Mesenteric fat pad (tissue), 1 donor: ENCODE measurements at places on chromosomes 12 and 14. TPM values are rescaled to one million over a fixed set of nuclear protein-coding genes. Genes with fewer than 3 reads are reported as not detected.

GRCh38 chr12:110531741-110532333 lies 29.7 kb downstream of the RAD9B start:
- DNase-seq, result no peak

DNA sequence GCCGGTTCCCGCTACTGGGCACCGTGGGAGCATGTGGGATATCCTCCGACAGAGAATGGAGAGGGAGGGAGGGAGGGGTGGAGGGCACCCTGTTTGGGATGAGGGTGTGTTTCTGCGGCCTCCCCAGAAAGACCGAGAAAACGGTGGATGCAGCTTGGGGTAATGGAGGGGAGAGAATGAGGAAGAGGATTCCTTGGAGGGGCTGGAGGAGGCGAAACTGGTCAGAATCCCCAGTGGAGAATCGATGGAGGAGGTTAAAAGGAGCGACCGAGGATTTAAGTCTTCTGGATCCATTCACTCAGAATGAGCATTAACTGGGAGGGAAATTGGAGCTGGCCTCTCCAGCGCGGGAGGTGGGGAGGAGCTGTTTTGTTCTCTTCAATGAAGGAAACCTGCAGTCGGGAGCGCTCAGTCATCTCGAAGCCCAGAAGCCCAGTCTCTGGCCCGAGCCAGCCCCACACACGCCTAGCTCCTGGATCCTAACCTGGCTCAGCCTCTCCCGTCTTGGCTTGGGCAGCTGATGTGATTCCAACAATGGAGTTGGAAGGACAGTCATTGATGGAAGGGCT lies 581 bp downstream of the ARG2 start:
- DNase-seq, result no peak

The ZNF891 gene
- total RNA-seq, result 1.8 TPM

- DNase-seq, result no peak
Measured at GRCh38 chr14:42633504-42634095, 1026.9 kb downstream of the LRFN5 start.

GRCh38 chr12:110102255-110102654 lies 21.9 kb upstream of the IFT81 start:
- DNase-seq, result no peak

The CNTN1 gene
- 1.5 TPM for total RNA-seq

DNA sequence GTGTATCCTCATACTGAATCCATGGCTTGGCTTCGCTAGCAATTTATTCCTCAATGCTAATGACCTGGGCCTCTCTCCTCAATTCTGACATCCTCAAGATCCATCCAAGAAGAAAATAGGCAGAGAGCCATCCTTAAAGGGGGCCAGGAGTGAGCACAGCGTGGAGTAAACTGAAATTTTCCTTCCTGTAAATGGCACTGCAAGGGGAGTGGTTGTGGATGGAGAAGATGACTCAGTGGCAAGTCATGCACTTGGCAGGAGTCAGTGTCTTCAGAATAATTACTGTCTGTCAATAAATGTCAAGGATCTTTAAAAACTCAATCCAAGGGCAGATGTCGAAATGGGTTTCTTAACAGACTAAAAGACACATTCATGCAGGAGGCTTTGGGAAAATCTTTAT lies 88.0 kb upstream of the TMEM132C start:
- DNase-seq, result no peak

GRCh38 chr12:65894624-65895390 lies 70.5 kb downstream of the HMGA2 start:
- DNase-seq, result no peak

GRCh38 chr12:110168732-110169455 lies 44.7 kb downstream of the IFT81 start:
- DNase-seq, result no peak

DNA sequence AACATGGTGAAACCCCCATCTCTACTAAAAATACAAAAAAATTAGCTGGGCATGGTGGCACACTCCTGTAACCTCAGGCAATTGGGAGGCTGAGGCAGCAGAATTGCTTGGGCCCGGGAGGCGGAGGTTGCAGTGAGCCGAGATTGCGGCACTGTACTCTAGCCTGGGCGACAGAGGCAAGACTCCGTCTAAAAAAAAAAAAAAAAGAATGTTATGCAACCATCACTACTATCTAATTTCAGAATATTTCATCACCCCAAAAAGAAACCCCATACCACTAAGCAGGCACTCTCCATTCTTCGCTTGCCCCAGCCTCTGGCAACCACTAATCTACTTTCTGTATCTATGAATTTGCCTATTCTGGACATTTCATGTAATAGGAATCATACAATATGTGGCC lies 68.8 kb upstream of the AMN start:
- DNase-seq, result peak; percentile 59

The REP15 gene
- 2.3 TPM for total RNA-seq

- DNase-seq, result no peak
Measured at GRCh38 chr14:67503331-67503730, 14.8 kb upstream of the TMEM229B start.

DNA sequence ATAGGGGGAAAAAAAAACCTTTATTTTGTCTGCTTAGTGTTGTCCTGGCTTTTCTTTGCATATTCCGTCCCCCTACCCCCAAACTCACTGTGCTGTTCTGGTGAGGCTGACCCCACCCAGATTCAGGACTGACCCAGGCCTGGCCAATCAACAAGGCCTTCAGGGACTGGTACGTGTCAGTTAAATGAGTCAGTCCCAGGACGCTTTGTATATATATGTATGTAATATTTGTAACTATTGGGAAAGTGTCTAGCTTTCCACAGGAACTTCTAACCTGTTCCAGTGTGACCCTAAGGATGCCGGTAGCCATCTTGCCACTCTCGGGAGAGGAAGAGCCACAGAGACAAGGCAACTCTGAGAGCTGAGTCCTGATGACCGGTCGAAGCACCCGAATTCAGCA lies 107.4 kb downstream of the VCPKMT start:
- DNase-seq, result no peak

DNA sequence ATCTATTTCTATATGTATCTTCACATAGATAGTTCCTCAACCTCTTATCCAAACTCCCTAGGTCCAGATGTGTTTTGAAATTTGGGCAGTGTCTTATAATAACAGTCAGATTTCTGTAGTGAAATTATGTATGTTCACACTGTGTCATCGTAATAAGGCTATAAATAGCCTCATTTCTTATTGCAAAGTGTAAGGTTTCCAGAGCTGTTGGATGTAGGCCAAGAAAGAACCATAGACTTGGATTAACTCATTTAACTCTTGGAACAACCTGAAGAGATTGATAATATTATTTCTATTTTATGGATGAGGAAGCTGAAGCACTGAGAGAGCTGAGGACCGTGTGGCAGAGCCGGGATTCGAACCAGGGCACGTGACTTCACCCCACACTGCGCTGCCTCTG lies 49.0 kb upstream of the PIWIL1 start:
- no peak for DNase-seq

DNA sequence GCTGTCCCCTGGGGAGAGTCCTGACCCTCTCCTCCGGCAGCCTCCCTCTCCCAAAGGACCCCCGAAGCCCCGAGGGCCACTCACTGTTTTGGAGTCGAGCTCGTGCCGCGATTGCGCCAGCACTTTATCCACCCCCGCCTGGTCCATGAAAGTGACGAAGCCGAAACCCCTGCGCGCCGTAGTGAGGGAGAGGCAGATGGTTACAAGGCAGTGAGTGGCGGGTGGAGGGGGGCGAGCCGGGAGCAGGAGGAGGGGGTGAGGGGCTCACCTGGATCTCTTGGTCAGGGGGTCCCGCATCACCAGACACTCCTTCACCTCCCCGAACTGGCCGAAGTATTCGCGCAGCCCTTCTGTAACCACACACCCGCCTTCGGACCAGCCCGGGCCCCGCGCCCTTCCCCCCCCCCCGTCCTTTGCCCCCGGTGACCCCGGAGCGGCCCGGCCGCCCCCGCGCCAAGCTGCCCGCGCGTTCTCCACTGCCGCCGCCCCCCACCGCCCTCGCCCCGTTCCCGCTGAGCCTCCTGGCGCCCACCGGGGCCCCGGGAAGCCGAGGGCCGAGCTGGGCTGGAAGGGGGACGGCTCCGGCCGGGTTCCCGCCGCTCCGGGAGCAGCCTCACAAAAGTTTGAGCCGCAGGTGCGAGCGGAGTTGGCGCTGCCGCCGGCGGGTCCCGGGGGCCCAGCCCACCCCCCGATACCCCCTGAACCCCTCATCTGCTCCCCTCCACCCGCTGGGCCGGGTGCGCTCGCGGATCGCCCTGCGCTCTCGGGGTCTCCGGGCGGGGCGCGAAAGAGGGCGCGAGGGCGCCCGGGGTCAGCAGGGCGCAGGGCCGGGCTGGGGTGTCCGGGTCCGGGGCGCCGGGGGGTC lies 808 bp downstream of the MSI1 start:
- no peak for DNase-seq

GRCh38 chr14:79179985-79180384 lies 1009.8 kb downstream of the NRXN3 start:
- DNase-seq, result no peak

GRCh38 chr12:49198431-49199155 lies 9.7 kb upstream of the TUBA1A start:
- DNase-seq, result peak; percentile 18

The UBR7 gene
- total RNA-seq, result 12.9 TPM

The CEP170B gene
- total RNA-seq, result 38.3 TPM

GRCh38 chr12:127779301-127780045 lies 487.5 kb upstream of the TMEM132C start:
- no peak for DNase-seq

GRCh38 chr12:6326316-6327228 lies 15.3 kb downstream of the TNFRSF1A start:
- DNase-seq, result no peak

GRCh38 chr12:89977405-89978085 lies 268.9 kb upstream of the ATP2B1 start:
- no peak for DNase-seq

DNA sequence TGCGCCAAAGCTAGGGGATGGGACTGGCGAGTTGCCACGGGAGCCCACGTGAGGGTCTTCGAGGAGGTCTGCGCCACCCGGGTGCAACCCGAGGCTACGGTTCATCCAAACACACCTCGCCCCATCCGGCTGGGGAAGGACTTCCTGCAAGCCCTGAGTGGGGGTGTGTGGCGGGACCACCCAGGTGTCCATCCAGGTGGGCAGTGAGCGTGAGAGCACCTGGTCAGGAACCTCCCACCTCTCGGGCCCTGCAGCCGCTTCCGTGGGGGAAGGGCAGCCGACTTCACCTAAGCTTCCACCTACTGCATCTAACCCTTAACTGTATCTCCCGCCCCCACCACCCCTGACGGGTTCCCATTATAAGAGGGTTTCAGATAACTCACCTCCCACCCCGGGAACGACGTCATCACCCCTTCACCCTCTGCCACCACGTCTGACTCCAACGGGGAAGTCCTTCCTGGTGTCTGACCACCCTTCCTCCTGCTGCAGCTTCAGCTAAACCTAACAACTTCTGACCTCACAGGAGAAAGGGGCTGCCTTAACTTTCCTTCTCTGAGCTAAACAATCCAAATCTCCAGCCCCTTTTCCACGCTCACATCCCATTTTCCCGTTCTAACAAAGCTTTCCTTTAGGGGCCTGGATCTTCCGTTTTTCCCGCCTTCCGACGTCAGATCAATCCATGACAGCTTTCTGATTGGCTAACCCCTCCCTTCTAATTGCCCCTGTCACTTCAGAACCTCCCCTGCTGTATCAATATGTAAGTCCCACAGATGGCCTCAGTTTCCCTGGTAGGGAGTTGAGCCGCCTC lies 27.4 kb upstream of the SMUG1 start:
- DNase-seq, result no peak

- no peak for DNase-seq
Measured at GRCh38 chr12:52446367-52447045, 5.4 kb downstream of the KRT6B start.

- no peak for DNase-seq
Measured at GRCh38 chr12:56358836-56359532, 923 bp downstream of the STAT2 start.

DNA sequence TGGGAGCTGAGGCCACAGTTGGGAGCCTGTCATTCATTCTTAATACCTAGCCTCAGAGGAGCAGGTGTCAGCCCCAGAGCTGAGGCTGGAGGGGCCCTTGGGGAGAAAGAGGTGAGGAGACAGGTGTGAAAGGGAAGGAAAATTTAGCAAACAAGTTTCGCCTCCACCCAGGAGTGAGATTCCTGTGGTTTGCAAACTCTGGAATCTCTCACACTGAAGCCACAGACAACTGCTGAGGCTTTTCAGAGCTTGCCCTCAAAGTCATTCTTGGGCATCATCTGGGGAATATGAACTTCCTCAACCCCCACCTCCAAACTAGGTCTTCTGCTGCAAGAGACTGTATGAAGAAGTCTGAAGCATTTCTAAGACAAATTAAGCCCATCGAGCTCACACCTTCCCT lies 589.5 kb upstream of the TBX3 start:
- DNase-seq, result no peak

DNA sequence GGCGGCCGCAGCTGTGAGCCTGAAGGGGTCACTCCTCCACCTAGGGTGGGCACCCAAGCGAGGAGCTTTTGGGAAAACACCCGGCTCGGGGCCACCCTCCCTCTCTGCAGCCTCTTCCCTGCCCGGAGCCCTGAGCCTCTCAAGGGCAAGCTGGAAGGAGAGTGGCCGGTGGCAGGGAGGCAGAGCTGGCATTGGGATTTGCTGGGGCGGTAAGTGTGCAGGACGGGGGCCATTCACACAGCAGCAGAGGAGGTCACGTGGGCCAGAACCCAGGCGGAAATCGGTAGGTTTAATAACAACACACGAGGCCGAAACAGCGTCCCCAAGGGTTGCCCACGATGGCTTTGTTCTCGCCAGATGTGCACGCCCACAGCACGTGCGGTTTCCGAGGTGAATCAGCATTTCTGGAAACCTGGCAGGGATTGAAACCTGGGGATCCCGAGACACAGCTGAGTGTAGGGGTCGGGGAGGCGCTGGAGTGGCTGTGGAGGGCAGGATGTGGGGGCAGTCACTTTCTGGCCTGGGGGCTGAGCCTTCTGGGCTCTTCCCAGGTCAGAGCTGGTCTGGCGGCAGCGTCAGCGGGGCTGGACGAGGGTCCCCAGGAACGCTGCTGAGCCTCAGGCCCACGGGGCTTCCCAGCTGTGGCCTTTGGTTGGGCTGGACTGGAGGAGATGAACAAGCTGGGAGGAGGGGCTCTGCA lies 23.5 kb downstream of the NOC4L start:
- DNase-seq, result no peak

DNA sequence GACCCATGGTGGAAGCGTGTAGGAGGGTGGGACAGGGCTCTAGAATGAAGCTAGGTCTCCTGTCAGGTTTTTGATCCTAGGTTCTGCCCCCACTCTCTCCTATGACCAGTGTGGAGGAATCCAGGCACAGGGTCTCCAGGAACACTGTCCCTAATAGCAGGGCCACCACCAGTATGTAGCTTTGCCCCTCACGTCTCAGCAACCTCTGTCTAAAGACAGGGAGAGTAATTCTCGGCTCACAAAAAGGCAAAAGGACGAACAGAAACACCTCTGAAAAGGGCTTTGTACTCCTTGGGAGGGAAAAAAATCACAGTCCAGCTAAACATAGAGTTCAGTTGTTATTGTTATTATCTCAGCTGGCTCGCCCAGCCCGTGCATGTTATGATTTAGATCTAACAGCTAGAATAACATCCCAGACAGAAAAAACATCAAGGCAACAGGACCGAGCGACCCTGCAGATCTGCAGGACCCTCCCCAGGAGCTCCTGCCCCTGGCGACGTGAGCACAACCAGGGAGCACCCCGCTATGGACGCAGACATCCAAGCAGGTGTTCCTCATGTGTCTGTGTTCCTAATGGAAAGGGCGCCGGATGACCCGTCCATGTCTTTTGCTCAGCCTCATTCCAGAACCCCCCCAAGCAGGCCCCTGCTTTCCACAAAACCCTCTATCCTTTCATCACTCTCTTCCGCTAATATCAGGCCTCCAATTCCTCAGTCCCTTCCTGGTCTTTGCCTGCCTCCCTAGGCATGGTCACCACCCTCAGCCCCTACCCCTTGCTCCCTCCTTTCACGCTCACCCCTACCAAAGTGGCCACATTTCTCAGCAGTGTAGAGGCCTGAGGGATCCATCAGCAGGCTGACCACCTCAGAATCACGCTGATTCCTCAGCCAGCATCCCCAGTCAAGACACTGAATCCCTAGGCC lies 14.2 kb upstream of the SLC6A12 start:
- peak; percentile 67 for DNase-seq
